Endodermal cell (in vitro differentiated cells): ENCODE measurements at places on chromosomes 1 and 21. TPM values are rescaled to one million over a fixed set of nuclear protein-coding genes. Genes with fewer than 3 reads are reported as not detected.

DNA sequence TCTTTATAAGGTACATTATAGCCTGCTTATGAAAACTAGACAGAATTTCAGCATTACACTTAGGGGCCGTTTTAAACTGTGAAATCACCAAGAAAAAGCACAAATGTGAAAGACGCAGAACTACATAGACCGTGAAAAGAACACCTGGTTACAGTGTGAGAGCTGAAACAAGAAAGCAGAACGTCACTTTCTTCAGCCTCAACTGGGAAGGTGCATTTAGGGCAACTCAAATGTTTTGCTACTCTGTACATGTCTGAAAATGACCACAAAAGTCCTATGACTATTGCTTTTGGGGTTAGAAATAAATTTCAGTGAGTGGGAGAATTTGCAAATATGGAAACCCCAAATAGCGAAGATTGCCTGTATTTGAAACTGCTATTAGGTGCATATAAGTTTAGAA is 268.7 kb downstream of the OLFM3 start:
- H3K4me1 ChIP-seq, result no peaks in the 10 kb centered on the region
- DNase-seq, result no peak
- H3K36me3 ChIP-seq, result no peaks in the 10 kb centered on the region
- H3K27me3 ChIP-seq, result no peaks in the 10 kb centered on the region
- no peak overlapping the region for H3K27ac ChIP-seq
- no peak overlapping the region for H3K4me3 ChIP-seq

DNA sequence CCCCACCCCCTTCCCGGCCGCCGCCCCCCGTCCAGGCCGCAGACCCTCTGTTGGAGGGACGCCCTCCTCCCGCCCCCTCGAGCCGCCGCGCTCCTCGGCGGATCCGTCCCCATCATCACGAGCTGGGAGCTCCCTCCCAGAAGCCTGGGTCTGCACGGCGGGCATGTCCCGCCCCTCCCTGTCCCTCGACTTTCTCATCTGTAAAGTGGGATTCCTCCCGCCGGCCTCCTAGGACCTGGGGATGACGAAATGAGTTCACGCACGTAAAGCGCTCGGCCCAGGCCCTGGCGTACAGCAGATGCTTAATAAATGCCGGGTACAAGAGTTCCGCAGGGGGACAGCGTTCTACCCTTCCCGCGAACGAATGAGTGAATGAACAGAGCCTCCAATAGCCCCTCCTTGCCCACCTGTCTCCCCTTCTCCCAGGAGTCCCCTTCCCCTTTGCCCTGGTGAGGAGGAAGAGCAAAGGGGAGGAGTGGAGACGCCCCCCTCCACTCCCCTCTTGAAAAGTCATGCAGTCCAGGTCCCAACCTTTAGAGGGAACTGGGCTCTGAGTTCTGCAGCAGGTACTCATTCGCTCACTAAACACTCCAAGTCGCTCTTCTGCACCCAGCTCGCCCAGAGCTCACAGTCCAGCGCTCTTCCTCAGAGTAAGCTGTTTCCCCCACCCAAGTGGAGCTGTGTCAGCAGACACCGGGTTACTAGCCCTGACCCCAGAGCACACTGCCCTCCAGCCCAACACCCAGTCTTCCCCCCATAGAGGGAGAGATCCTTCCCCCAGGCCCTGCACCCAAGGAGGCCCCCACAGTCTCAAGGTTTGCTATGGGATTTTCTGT is 16.8 kb downstream of the RAP1GAP start:
- H3K4me3 ChIP-seq, result no peak overlapping the region
- H3K36me3 ChIP-seq, result no peaks in the 10 kb centered on the region
- peaks cover 4% of the 10 kb centered on the region for H3K4me1 ChIP-seq
- no peak overlapping the region for H3K27ac ChIP-seq
- peaks cover 7% of the 10 kb centered on the region for H3K27me3 ChIP-seq
- DNase-seq, result peak; percentile 65

The KIAA1614 gene
- total RNA-seq, result 2.8 and 3.3 TPM in 2 replicates

The PLA2G2C gene
- total RNA-seq, result not detected in 2 replicates

- no peak overlapping the region for H3K4me3 ChIP-seq
- no peaks in the 10 kb centered on the region for H3K36me3 ChIP-seq
These were observed 50.1 kb downstream of the HUNK start for GRCh38 chr21:31922881-31923280.

GRCh38 chr1:81125672-81126071 is 675.1 kb upstream of the ADGRL2 start:
- H3K27me3 ChIP-seq, result no peaks in the 10 kb centered on the region
- no peak for DNase-seq
- H3K27ac ChIP-seq, result no peak overlapping the region

The TCHHL1 gene
- total RNA-seq, result not detected in 2 replicates

The PLA2G2F gene
- not detected in 3 replicates for total RNA-seq

DNA sequence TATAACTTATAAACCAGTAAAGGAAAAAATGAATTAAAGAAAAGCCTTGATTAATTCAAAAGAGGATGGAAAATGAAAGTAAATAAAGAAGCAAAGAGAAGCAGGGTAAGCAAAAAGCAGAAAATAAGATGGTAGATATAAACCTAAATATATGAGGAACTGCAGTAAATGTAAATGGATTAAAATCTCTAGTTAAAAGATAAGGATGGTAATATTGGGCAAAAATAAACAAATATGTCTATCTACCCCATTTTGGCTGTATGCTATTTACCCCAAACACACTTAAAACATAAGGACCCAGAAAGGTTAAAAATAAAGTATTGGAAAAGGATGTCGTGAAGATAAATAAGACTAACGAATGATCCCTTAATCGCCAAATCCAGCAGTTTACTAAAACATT is 161.9 kb downstream of the FOXD2 start:
- no peak overlapping the region for H3K4me3 ChIP-seq
- H3K36me3 ChIP-seq, result no peaks in the 10 kb centered on the region
- no peaks in the 10 kb centered on the region for H3K4me1 ChIP-seq
- H3K27me3 ChIP-seq, result peaks cover 8% of the 10 kb centered on the region
- no peak for DNase-seq

- H3K36me3 ChIP-seq, result peaks cover 29% of the 10 kb centered on the region
- no peaks in the 10 kb centered on the region for H3K27me3 ChIP-seq
- no peak overlapping the region for H3K27ac ChIP-seq
- no peak for DNase-seq
- no peaks in the 10 kb centered on the region for H3K4me1 ChIP-seq
- peak overlapping the region; percentile 99 for H3K4me3 ChIP-seq
These were observed 1.3 kb downstream of the USP1 start for GRCh38 chr1:62438163-62438562.

DNA sequence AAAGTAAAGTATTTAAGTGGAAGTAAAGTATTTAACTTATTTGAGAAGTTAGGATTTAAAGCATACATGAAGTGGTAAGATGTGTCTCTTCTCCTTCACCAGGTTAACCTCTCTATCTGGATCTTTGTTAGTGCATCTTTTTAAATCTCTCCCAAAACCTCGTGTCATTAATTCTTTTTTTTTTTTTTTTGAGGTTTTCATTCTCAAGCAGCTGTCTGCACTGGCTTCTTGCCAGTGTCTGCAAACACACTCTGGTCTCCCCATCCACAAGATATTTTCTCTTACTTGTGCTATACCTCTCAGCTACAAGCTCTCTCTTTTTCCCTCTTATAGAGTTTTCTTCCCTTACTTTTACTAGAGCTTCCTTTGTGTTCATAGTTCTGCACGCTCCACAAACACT is 49.0 kb downstream of the CLDN17 start:
- H3K4me1 ChIP-seq, result no peaks in the 10 kb centered on the region
- H3K36me3 ChIP-seq, result no peaks in the 10 kb centered on the region
- H3K4me3 ChIP-seq, result no peak overlapping the region
- H3K27ac ChIP-seq, result no peak overlapping the region
- H3K27me3 ChIP-seq, result no peaks in the 10 kb centered on the region

The GUCA2A gene
- total RNA-seq, result 1.9 and 2.3 TPM in 2 replicates

DNA sequence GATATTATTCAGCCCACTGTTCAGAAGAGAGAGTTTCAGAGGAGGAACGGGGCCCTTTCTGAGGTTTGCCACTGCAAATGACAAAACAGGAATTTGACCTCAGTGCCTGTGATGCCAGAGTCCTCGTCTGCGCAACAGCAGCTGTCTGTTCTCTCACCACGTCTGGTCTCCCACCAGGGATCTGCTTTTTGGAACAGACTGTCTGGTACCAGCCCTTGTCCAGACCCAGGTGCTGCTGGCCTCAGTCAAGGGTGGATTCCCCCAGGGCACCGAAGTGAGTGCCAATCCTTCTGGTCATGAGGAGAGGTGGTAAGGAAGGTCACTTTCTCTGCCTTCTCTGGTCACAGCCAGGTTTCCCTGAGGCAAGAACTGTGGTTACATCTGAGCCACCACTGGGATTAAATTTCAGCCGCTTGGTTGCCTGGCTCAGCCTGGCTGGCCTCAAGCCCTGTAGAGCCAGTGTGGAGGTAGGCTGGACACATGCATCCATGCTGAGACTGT is 2.3 kb upstream of the BCAN start:
- no peaks in the 10 kb centered on the region for H3K36me3 ChIP-seq
- H3K27ac ChIP-seq, result no peak overlapping the region
